Effector CD8-positive, alpha-beta T cell (primary cell): ENCODE measurements at places on chromosomes 11 and 22.

DNA sequence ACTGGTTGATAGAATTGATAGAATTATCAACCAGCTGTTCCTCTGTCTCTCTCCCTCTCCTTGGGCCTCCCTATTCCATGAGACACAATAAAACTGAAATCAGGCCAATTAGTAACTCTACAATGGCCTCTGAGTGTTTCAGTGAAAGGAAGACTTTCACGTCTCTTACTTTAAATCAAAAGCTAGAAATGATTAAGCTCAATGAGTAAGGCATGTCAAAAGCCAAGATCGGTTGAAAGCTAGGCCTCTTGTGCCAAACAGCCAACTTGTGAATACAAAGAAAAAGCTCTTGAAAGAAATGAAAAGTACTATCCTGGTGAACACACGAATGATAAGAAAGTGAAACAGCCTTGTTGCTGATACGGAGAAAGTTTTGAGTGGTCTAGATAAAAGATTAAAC is 16.6 kb downstream of the PIH1D2 start:
- DNase-seq = no peak

DNA sequence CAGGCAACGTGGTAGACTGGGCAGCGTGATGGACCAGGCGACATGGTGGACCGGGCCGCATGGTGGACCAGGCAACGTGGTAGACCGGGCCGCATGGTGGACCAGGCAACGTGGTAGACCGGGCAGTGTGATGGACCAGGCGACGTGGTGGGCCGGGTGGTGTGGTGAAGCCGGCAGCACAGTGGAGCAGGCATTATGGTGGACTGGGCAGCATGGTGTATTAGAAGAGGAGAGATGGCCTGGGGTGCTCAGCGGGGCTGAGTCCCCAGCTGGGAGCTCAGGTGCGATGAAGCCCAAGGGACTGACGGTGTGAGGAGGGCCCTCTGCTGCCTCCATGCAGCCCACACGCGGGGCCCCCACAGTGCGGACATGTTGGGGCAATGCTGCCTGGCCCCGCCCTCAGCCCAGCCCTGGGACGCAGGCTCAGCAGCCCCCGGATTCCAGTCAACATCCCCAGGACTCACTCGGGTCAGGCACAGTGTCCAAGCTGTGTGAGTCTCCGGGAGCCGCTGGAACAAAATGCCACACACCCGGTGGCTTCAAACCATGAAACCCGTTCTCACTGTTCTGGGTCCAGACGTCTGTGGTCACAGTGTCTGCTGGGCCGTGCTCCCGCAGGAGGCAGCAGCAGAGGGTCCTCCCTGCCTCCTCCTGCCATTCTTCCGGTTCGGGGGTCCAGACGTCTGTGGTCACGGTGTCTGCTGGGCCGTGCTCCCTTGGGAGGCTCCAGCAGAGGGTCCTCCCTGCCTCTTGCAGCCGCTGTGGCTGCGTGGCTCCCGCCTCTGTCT is 1084.9 kb downstream of the BRD1 start:
- DNase-seq = no peak

GRCh38 chr11:23976841-23977271 is 520.0 kb upstream of the LUZP2 start:
- no peak for DNase-seq

- DNase-seq = no peak
These were observed 855 bp upstream of the MS4A5 start for GRCh38 chr11:60428517-60428916.

DNA sequence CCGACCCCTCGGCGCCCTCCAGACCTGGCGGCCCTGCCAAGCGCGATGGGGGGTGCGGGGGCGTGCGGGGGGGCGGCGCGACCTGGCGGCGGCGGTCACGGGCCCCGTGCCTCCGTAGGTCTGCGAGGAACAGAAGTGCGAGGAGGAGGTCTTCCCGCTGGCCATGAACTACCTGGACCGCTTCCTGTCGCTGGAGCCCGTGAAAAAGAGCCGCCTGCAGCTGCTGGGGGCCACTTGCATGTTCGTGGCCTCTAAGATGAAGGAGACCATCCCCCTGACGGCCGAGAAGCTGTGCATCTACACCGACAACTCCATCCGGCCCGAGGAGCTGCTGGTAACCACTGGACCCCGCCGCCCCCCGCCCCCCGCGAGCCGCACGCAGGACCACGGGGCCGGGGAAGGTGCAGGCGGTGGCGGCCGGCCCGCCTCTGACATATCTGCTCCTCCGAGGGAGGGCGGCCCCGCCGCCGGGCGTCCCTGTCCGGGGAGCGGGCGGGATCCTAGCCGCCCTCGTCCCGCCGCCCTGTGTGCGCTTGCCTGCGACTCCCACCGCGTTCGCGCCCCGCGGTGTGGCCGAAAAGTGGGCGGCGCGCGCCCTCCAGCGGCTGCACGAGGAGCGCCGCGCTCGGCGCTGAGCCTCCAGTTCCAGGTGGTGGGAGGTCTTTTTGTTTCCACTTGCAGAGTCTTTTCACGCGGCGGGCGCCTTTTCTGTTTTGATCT is 2.1 kb downstream of the CCND1 start:
- DNase-seq = peak; percentile 60

DNA sequence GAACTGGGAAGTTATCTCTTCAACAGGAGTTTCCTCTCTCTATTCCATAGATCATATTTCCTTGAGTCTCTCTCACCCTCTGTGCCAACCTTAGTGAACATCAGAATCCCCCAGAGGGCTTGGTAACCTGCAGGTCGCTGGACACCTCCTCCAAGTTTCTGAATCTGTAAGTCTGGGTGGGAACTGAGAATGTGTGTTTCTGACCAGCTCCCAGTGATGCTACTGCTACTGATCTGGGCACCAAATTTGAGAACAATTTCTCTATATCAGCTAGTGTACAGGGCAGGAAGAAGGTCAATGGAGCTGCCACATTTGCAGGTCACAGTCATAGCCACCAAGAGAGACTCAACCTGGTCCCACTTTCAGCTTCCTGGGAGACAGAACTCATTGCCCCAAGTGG is 62.9 kb downstream of the RCN1 start:
- no peak for DNase-seq

GRCh38 chr22:30335236-30335635 is 8.5 kb upstream of the TBC1D10A start:
- DNase-seq = no peak

DNA sequence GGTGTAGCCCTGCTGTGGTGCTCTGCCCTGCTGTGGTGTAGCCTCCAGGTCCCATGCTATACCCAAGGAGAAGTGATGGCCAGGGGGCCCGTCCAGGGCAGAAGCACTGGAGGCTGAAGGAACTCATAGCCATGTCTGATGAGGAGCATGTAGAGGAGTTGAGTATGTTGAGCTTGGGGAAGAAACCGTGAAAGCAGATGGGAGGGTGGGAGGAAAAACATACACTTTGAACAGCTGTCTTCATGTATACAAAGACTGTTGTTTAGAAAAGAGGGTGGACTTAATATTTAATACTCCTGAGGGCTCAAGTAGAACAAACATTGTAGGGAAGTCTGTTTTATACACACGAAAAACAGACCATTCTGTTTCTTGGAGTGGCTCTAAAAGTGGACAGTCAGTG is 26.6 kb upstream of the TTC12 start:
- DNase-seq = no peak

GRCh38 chr11:96246718-96247552 is 96.1 kb downstream of the MAML2 start:
- DNase-seq = no peak

- DNase-seq = no peak
These were observed 249.0 kb downstream of the ST3GAL4 start for GRCh38 chr11:126604461-126604860.

DNA sequence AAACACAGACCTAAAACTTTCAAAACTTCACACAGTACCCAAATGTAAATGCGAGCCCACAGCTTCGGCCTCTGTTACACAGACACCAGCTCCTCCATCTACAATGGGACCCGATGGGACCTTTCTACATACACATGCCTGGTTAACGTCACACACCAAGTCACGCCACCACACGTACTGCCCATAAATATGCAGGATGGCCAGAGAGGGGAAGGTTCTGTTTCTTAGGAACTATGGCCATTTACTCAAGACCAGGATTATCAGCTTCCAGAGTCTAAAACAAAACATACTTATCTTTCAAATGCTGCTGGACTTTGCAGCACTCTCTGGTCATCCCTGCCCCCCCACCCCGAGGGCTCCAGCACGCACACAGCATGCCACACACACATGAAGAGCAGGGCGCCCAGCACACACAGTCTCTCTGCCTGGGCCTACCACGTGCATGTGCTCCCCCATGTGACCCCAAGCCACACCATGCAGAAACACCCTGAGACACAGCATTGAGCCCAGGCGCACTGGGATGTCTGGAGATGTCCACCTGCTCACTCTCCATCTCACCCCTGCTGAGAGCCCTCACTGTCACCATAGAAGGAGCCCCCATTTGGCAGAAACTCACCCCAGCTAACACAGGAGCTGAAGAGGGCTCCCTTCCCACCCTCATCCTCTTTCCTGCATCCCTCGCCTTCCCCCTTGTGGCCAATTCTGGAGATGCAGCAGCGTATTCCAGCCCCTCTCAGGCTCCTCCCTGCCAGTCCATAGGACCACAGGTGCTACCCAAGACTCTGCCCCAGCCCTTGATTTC is 61.8 kb downstream of the SLC22A12 start:
- DNase-seq = peak; percentile 58

- DNase-seq = no peak
These were observed 29.7 kb downstream of the SPATA19 start for GRCh38 chr11:133815636-133816035.

GRCh38 chr11:93871526-93871925 is 21.1 kb upstream of the VSTM5 start:
- DNase-seq = no peak

DNA sequence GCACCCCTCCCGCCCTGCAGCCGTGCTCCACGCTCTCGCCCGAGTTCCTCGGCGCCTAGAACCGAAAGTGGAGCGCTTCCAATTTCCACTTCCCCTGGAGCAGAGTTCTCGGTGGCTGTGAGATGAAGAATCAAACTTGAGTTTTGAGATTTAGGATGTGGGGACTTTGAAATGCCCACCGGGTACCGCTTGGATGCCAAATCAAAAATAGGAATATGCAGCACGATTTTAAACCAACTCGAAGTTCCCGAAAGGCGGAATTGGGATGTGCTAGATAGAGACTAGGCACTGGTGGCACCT is 569 bp downstream of the POLA2 start:
- no peak for DNase-seq

DNA sequence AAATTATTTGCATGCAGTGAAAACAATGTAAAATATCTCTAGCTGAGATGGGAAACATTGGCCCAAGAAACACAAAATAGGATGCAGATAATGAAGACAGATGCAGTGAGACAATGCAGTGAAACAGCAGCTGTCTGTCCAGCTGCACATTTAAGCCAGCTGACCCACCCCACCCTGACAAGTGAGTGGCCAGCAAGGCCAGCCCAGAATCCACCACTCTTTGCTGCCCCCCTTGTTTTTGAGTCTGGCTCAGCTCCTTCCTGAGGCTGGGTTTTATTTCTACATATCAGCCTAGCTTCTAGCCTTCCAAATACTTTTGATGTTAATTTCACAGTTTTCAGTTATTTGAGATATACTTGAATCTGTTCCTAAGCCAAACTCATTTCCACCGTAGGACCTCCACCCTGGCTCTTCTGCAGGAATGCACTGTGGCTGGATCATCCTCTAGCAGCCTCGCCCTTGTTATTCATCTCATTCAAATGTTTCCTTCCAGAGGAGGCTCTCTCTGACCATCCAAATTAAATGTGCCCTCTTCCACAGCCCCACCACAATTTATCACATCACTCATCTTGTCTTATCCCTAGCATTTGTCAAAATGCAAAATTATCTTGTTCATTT is 154.1 kb upstream of the POU2AF2 start:
- no peak for DNase-seq

GRCh38 chr11:2524446-2525165 is 79.8 kb downstream of the KCNQ1 start:
- DNase-seq = no peak

DNA sequence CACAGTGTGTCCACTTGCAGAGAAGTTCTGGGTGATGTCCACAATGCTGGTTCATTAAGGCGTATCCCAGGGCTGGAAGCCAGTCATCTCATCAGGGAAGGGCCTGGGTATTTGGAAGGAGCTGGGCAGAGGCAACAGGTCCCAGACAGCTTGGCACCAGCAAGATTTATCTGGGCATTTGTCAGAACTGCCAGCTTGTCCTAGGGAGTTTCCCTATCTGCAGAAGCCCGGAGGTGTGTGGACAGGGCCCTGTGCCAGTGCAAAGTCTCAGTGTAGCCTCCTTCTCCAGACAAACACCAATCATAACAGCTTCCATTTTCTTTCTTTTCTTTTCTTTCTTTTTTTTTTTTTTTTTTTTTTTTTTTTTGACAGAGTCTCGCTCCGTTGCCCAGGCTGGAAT is 125.3 kb upstream of the TIMP3 start:
- DNase-seq = no peak

GRCh38 chr11:122215244-122215992 is 99.4 kb upstream of the BLID start:
- no peak for DNase-seq

- DNase-seq = no peak
These were observed 9.6 kb downstream of the PTDSS2 start for GRCh38 chr11:459511-460220.

DNA sequence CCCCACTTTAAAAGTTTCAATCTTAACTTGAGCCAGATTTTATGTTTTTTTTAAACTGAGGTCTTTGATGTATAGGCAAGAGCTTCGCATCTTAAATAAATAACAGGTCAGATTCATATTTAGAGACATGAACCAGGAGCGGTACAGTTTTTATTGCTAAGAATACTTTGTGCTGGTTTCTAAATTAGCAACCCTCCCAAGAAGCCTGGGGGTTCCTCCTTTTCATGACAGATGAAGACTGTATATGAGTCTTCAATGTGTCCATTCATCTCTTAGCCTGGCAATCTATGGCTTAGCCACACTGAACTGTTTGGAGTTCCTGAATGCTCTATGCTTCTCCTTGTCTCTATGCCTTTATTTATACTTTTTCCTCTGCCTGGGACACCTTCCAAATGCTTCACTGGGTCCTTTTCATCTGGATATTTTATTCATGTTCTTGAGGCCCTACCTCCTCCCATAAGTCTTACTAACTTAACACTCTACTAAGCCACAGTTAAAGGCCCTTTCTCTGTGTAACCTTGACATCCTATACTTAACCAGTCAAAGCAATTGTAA is 338.6 kb downstream of the INSC start:
- no peak for DNase-seq

GRCh38 chr11:117752721-117753237 is 44.2 kb downstream of the DSCAML1 start:
- DNase-seq = no peak

- no peak for DNase-seq
These were observed 34.3 kb downstream of the KIAA1671 start for GRCh38 chr22:24986816-24987215.

- no peak for DNase-seq
These were observed 35.3 kb downstream of the IGSF9B start for GRCh38 chr11:133921513-133921912.

GRCh38 chr11:15114501-15115475 is at the start of gene INSC:
TSS of gene INSC (plus strand) at chr11:15114923. CDS start at chr11:15149175, 34,252 bp downstream.
- no peak for DNase-seq

DNA sequence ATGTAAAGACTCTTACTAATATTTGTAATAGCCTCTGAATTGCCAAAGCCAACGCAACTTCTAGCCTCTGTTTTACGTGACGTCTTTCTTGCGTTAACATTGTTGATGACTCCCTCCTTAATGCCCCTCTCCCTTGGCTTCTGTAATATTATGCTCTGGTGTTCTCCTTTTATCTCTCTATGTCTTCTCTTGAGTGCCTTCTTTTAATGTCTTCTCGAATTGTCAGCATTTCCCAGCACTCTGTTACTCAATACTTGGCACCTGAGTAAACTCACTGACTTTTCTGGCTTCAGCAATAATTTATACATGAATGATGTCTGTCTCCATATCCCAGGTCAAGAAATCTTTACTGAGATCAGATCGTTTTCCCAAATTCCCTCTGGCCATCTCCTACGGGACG is 68.5 kb upstream of the DDI1 start:
- DNase-seq = no peak
